ENCODE measurements at places on chromosomes 16 and 17.

- DNase-seq = no peak
Measured at GRCh38 chr16:72952811-72953271, 95.1 kb downstream of the ZFHX3 start.

- no peak for DNase-seq
Measured at GRCh38 chr17:81402530-81402941, 7.3 kb downstream of the BAHCC1 start.

- DNase-seq = no peak
Measured at GRCh38 chr16:70682239-70683145, 3.4 kb downstream of the MTSS2 start.

- DNase-seq = no peak
Measured at GRCh38 chr17:62805234-62805633, 2.9 kb downstream of the MARCHF10 start.

DNA sequence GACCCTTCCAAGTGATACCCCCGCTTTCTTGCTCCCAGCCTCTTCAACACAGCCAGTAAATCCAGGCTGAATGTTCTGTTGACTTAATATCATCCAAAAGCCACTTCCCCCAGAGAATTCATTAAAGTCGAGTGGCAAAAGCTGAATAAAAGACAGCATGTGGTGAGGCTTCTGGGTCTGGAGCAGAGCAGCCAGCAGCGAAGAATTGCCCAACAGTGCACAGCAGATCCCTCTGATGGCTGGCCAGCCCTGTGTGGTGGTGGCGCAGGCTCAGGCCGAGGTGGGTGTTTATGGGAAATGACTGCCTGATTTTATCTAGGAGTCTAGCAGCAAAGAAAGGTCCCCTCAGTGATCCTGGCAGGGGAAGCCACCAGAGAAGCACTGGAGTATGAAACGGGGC lies 30.3 kb upstream of the RCVRN start:
- DNase-seq = no peak

All from stimulated activated CD4-positive, alpha-beta T cell treated with anti-CD3 and anti-CD28 coated beads, TNF-alpha, amount 100 ng/mL, for 24 hours (primary cell).